ENCODE measurements at places on chromosomes 1 and 21.

GRCh38 chr1:93708734-93709481, 27.3 kb upstream of the BCAR3 start:
- DNase-seq, result no peak

DNA sequence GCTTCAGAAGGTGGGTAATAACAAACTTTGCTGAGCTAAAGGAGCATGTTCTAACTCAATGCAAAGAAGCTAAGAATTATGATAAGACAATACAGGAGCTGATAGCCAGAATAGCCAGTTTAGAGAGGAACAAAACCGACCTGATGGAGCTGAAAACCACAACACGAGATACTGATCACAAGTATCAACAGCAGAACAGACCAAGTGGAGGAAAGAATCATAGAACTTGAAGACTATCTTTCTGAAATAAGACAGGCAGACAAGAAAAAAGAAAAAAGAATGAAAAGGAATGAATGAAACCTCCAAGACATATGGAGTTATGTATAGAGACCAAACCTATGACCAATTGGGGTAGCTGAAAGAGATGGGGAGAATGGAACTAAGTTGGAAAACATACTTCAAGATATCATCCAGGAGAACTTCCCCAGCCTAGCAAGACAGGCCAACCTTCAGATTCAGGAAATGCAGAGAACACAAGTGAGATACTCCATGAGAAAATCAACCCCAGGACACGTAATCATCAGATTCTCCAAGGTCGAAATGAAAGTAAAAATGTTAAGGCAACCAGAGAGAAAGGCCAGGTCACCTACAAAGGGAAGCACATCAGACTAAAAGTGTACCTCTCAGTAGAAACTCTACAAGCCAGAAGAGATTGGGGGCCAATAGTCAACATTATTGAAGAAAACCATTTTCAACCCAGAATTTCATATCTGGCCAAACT, 20.5 kb downstream of the CD84 start:
- DNase-seq, result no peak

DNA sequence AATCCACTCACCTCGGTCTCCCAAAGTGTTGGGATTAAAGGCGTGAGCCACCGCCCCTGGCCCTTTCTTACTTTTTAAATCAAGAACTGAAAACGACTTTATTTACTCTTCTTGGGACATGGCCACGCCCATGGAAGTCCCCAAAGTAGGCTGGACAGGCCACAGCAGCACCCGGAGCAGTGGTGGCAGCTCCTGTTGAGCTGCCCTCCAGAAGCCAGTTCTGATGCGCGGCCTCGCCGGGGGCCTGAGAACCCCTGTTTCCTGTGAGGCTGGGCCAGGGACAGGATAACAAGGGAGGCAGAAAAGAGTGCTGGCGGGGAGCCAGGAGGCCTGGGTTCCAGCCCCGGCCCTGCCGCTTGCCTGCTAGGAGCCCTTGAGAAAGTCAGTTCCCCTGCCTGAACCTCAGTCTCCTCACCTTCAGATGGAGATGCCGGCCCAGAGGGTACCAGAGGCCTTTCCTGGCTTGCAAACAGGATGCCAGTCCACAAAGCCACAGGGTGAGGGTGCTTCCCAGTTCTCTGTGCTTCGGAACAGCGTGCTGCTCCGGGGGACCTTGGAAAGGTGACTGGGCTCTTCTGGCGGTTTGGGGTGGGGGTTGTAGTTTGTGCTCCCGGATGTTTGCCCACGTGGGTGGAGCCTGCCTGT, 59.4 kb downstream of the RUNX3 start:
- DNase-seq, result no peak

GRCh38 chr1:107829036-107829770, 135.8 kb downstream of the VAV3 start:
- no peak for DNase-seq

DNA sequence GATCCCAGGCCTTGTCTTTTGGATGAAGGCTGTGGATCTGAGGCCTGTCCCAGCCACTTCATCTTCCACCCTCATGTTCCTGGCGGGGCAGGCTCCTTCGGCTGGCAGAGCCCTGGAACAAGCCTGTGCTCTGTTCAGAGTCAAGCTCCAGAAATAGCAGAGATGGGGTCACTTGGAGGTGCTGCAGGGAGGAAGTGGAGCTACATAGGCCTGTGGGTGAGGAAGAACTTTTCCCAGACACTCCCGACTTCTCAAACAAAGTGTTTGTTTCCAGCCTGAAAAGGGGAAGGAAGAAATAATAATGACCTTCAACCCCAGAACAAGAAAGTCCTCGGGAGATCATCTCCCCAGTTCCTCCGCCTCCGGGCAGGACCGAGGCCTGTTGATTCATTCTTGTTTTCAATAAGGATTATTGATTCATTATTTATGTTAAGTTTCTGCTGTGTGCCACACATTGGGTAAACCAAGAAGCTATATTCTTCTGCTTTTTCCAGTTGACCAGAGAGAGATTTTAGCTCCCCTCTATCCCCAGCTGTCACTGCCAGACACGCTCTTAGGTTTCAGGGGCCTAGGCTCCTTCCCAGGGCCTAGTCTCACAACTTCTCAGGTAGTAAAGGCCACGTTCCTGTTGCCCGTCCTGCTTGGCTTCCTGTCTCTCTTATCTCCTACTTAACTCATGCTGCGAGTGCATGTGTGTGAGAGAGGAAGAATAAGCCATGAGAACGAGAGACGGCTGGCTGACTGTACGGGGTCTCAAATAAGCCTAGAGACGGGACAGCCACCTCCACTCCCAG, 16.9 kb downstream of the IKBKE start:
- no peak for DNase-seq

GRCh38 chr21:26777166-26777565, 68.0 kb downstream of the ADAMTS1 start:
- DNase-seq, result no peak

DNA sequence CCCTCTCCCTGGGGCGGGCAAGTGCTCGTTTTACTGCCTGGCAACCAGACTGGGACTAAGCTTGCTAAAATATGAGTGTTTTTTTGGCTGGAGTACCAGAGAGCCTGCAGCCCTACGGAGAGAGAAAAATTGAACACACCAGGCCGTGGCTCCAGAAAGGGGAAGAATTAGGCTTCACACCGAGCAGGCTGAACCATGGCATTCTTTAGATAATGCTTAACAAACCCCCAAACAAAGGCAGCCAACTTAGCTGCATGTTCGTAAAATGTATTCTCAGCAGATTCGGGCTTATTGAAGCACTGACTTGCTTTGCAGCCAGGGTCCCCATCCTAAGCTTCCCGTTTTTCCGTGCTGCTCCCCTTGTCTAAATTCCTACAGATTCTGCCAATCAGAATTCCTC, 76.6 kb downstream of the LMX1A start:
- DNase-seq, result no peak

DNA sequence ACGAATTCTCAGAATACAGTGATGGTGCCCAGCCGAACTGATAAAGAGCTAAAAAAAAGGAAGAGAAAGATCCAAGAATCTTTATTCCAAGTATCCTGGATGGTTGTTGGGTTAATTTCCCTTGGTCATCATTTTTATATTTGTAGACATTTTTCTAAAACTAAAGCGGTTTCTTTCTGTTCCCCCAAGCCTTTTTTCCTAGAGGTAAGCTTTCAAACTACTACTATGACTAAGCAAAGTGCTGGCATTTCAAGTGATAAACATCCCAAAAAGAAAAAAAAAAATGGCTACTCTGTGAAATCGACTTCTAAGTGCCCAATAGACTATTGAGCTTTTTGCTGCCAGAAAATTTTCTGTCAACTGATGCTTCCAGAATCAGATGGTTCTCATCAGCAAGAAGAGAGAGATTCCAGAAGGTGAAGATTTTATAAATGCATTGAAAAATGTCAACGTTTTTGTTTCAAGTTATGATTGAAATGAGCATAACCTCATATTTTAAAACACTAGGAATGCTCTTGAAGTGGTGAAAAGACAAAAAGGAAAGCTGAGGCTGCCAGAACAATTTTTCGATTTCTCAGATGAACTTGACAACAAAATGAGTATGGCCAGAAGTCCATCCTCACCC, 96.1 kb upstream of the ZC3H11B start:
- DNase-seq, result no peak

DNA sequence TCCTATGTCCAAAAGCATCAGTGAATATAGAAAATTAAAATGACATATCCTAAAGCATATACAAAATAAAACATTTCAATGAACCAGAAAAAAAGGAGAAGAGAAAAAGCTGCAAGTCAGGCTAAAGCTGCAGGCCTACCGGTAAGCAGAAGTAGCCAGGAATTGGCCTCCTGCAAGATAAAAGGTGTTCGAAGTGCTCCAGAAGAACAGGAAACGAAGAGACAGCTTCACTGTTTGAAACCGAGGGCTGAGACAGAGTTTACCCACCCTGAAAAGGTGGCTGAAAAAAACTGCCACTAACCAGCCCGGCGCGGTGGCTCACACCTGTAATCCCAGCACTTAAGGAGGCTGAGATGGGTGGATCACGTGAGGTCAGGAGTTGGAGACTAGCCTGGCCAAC, 37.4 kb downstream of the NSL1 start:
- no peak for DNase-seq
